Hair follicle dermal papilla cell (primary cell): ENCODE measurements at places on chromosomes 12 and 14. TPM values are rescaled to one million over a fixed set of nuclear protein-coding genes. Genes with fewer than 3 reads are reported as not detected.

The SALL2 gene
- 2.7 and 4.7 TPM in 2 replicates for total RNA-seq

The FOXA1 gene
- total RNA-seq = under 0.01 and 0.24 TPM in 2 replicates

The PARPBP gene
- total RNA-seq = 5.0 TPM in 2 replicates

The TAS2R50 gene
- 4.7 and 7.0 TPM in 2 replicates for total RNA-seq

The ACRBP gene
- total RNA-seq = 0.16 TPM in 1 of 2 replicates, not detected in the other

The TAS2R13 gene
- total RNA-seq = 1.8 and 3.4 TPM in 2 replicates

The ACVRL1 gene
- 77.2 and 78.0 TPM in 2 replicates for total RNA-seq

The TGFB3 gene
- 12.9 and 19.3 TPM in 2 replicates for total RNA-seq

The IFI27L1 gene
- total RNA-seq = 9.7 and 16.2 TPM in 2 replicates

The ADGRD1 gene
- under 0.01 and 0.36 TPM in 2 replicates for total RNA-seq

The RERG gene
- total RNA-seq = 0.24 TPM in 1 of 2 replicates, not detected in the other

The SIX1 gene
- 2.2 and 2.8 TPM in 2 replicates for total RNA-seq

The SERPINA12 gene
- not detected in 2 replicates for total RNA-seq

The GPRC5D gene
- total RNA-seq = not detected in 2 replicates

The POTEM gene
- total RNA-seq = not detected in 2 replicates
